ENCODE measurements at places on chromosomes 12 and 14. TPM values are rescaled to one million over a fixed set of nuclear protein-coding genes. Genes with fewer than 3 reads are reported as not detected.

DNA sequence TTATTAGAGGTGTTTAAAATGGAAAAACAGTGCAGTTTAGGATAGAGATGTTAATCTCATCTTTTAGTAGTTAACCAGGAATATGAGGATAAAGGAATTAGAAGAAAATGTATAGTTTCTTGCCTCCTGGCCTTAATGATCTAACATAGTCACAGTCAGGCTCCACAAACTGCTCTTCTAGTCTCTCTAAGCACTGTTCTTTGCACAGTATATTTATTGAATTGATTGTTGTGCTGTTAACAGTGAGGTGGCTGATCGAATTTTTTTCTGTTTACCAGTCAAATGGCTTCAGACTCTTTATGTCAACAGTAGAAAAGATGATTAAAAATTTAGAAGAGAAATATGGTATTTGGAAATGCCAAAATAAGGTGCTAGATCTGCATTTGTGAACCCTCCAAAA, 37.8 kb downstream of the ATF7IP start:
- no peaks in the 10 kb centered on the region for H3K36me3 ChIP-seq
- peak overlapping the region; percentile 5 for H3K27ac ChIP-seq
- DNase-seq, result no peak

DNA sequence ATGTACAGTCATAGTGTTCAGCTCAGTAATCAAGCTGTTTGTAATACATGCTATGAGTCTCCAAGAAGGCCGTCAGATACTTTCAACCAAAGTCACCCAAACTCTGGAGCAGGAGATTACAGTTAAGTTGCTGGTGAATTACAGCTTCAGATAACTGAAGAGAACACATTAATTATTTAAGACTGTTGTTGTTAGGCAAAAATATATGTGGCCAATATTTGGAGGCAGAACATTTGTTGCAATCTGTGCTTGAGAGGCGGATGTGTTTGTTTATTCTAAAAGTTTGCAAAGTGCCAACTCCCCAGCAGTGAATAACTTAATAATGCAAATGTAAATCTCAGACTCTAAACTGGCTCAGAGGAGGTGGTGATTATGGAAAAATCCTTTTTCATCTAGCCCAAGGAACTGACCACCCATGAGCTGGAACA, 300.7 kb upstream of the TBX3 start:
- H3K27me3 ChIP-seq, result no peaks in the 10 kb centered on the region
- H3K36me3 ChIP-seq, result no peaks in the 10 kb centered on the region
- H3K27ac ChIP-seq, result no peak overlapping the region
- no peak overlapping the region for H3K4me3 ChIP-seq
- no peaks in the 10 kb centered on the region for H3K4me1 ChIP-seq

GRCh38 chr12:132227118-132227517, 82.9 kb downstream of the NOC4L start:
- H3K4me1 ChIP-seq, result no peaks in the 10 kb centered on the region
- H3K27ac ChIP-seq, result no peak overlapping the region
- peak; percentile 47 for DNase-seq
- no peak overlapping the region for H3K4me3 ChIP-seq
- H3K36me3 ChIP-seq, result no peaks in the 10 kb centered on the region
- peaks cover 4% of the 10 kb centered on the region for H3K27me3 ChIP-seq

DNA sequence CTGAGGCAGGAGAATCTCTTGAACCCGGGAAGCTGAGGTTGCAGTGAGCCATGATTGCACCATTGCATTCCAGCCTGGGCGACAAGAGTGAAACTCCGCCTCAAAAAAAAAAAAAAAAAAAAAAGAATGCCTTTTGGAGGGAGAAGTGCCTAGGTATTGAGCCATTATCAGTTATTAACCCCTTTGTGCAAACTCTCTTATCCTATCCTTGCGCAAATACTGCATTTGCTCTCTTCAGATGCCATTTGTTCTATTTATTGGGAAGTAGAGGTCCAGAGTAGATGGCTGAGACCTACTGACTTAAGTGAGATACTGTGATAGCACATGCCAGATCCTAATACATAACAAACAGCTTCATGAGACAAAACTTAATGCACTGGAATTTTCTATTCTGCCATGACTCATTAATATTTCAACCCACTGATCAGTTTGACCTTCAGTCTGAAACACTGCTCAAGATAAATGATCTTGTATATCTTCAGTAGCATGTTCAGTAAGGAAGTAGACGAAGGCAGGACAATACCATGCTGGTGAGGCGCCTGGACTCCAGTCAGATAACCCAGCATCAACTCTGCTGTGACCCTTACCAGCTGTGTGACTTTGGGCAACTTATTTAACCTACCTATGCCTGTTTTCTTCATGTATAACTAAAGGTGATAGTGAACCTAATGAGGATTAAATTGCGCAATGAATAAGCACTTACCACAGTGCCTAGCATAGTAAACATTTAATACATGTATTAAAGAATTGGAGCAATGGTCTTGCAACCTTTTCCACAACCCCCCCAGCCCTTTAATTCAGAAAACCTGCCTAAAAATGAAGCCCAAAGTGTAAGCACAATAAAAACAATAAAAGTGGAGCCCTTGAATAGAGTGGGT, 5.7 kb upstream of the DNAAF2 start:
- no peak overlapping the region for H3K4me3 ChIP-seq
- no peaks in the 10 kb centered on the region for H3K27me3 ChIP-seq
- H3K27ac ChIP-seq, result peak overlapping the region; percentile 19
- peaks cover 47% of the 10 kb centered on the region for H3K4me1 ChIP-seq

DNA sequence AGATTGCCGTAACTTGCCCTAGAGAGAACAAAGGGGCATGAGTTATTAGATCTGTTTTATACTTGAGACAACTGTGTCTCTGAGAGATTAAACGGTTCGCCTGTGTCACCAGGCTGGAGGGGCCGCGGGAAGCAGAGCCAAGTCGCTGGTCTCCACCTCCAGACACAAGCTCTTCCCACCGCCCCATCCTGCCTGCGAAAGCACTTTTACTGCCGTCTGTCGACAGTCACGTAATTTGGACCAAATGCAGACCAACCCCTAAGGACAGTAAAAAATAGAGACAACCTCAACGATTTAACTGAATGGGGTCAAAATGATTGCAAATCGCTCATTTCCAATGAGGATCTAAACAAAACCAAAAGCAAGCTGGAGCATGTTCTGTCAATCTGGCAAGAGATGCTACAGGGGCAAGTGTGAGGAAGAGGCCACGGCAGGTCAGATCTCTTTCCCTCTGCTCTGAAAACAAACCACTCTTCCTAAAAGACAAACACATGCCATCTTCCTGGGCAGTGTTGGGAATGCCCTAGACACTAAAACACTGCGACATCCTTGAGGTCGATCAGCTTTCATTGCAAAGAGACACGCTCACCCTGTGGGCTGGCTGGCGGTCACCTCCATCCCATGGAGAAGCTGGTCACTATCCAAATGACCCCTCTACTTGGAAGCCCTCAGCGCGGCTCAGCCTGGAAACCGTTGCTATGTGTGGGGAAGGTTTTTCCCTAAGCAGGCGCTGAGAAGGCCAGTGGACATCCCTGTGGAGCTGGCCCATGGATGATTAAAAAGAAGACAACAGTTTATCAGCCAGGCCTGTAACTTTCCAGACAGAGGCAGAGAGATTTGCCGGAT, 17.1 kb downstream of the GSC start:
- no peaks in the 10 kb centered on the region for H3K27me3 ChIP-seq
- H3K36me3 ChIP-seq, result no peaks in the 10 kb centered on the region
- no peak overlapping the region for H3K4me3 ChIP-seq
- no peak overlapping the region for H3K27ac ChIP-seq

DNA sequence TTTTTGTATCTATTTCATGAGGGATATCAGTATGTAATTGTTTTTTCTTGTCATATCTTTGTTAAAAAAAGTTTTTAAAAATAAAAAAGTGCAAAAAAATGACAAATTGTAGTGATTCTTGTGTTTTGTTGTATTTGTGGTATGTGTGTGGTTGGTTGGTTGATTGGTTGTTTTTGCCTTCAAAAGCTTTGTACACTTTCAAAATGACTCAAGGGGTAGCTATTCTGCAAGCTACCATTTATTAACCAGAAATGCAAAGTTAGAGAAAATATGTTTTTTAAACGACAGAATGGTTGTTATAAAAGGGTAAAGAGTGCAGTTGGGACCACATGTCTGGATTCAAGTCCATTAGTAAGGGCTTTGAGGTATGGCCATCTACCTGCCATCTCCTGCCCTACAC, 119.3 kb downstream of the SLC35F4 start:
- no peak for DNase-seq
- peaks cover 5% of the 10 kb centered on the region for H3K4me1 ChIP-seq
- no peaks in the 10 kb centered on the region for H3K36me3 ChIP-seq
- no peak overlapping the region for H3K4me3 ChIP-seq
- no peaks in the 10 kb centered on the region for H3K27me3 ChIP-seq

DNA sequence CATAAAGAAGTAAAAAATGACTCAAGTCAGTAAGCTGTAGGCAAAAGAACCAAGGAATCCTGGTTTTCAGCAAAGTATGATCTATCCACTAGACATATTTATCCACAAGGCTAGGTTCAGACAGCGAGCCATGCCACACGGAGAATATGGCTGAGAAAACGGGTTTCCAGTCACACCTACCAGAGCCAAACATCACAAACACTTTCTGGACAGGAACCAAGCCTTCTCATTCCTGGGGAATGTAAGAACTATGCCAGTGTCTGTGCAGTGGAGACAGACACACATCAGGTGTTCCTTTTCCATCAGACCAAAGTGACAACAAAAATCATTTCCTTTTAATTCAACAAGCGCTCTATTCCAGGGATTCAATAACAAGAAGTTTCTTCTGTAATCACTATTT, 41.1 kb downstream of the AREL1 start:
- H3K27me3 ChIP-seq, result no peaks in the 10 kb centered on the region
- DNase-seq, result no peak
- no peaks in the 10 kb centered on the region for H3K4me1 ChIP-seq
- no peak overlapping the region for H3K4me3 ChIP-seq
- no peak overlapping the region for H3K27ac ChIP-seq
- H3K36me3 ChIP-seq, result peaks cover 34% of the 10 kb centered on the region

- H3K4me1 ChIP-seq, result no peaks in the 10 kb centered on the region
- no peak for DNase-seq
These were observed 94.4 kb downstream of the SCAF11 start for GRCh38 chr12:45895961-45896360.

GRCh38 chr12:71947645-71948105, 9.0 kb downstream of the TPH2 start:
- H3K27me3 ChIP-seq, result peaks cover 13% of the 10 kb centered on the region
- no peaks in the 10 kb centered on the region for H3K36me3 ChIP-seq
- no peaks in the 10 kb centered on the region for H3K4me1 ChIP-seq
- no peak overlapping the region for H3K27ac ChIP-seq
- no peak overlapping the region for H3K4me3 ChIP-seq

GRCh38 chr12:49489720-49490119, 49.1 kb upstream of the KCNH3 start:
- H3K27me3 ChIP-seq, result no peaks in the 10 kb centered on the region
- DNase-seq, result no peak
- H3K36me3 ChIP-seq, result no peaks in the 10 kb centered on the region
- H3K4me3 ChIP-seq, result no peak overlapping the region
- no peak overlapping the region for H3K27ac ChIP-seq

DNA sequence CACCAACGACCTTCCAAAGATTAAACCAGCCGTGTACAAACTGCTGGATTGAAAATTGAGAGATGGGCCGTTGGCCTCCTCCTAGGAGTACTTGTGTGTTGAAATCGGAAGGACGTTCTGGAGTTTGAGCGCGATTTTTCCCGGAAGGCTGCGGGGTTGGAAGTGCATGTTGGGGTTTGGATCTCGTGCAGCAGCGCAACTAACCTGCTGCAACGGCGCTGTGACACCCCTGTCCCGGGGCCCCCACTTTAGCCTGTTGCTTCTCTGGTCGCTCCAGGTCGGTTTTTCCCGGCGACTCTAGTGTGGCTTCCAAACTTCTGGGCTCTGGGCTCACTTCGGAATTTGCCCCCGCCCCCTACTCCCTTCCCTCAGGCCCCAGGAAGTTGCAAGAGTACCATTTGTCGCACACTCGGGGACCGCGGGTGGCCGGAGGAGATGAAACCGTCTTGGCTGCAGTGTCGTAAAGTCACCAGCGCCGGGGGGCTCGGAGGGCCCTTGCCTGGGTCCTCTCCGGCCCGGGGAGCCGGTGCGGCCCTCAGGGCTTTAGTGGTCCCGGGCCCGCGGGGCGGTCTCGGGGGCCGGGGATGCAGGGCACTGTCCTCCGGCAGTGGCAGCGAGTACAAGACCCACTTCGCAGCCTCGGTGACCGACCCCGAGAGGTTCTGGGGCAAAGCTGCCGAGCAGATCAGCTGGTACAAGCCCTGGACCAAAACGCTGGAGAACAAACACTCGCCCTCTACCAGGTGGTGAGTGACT, at the start of gene ACSS3:
Gene ACSS3 (plus strand): TSS at position 394 of the 756 bp plus-strand sequence. CDS start 42 bp downstream, at position 436.
- DNase-seq, result peak; percentile 20
- no peaks in the 10 kb centered on the region for H3K4me1 ChIP-seq
- H3K36me3 ChIP-seq, result no peaks in the 10 kb centered on the region
- H3K4me3 ChIP-seq, result peak within 1 kb of the TSS; percentile 36
- peak within 1 kb of the TSS; percentile 48 for H3K27ac ChIP-seq

GRCh38 chr14:49173765-49174373, 412.3 kb downstream of the RPS29 start:
- H3K36me3 ChIP-seq, result no peaks in the 10 kb centered on the region
- H3K4me3 ChIP-seq, result no peak overlapping the region
- H3K4me1 ChIP-seq, result no peaks in the 10 kb centered on the region
- H3K27ac ChIP-seq, result no peak overlapping the region
- H3K27me3 ChIP-seq, result no peaks in the 10 kb centered on the region

GRCh38 chr14:41662780-41663472, 56.2 kb downstream of the LRFN5 start:
- no peaks in the 10 kb centered on the region for H3K36me3 ChIP-seq
- no peak for DNase-seq
- H3K27ac ChIP-seq, result no peak overlapping the region
- H3K27me3 ChIP-seq, result no peaks in the 10 kb centered on the region

- peak overlapping the region; percentile 53 for H3K4me3 ChIP-seq
- peaks cover 5% of the 10 kb centered on the region for H3K4me1 ChIP-seq
- H3K27me3 ChIP-seq, result no peaks in the 10 kb centered on the region
- H3K27ac ChIP-seq, result peak overlapping the region; percentile 92
- peak; percentile 66 for DNase-seq
These were observed 685 bp upstream of the MYL6B start for GRCh38 chr12:56151672-56152131.

DNA sequence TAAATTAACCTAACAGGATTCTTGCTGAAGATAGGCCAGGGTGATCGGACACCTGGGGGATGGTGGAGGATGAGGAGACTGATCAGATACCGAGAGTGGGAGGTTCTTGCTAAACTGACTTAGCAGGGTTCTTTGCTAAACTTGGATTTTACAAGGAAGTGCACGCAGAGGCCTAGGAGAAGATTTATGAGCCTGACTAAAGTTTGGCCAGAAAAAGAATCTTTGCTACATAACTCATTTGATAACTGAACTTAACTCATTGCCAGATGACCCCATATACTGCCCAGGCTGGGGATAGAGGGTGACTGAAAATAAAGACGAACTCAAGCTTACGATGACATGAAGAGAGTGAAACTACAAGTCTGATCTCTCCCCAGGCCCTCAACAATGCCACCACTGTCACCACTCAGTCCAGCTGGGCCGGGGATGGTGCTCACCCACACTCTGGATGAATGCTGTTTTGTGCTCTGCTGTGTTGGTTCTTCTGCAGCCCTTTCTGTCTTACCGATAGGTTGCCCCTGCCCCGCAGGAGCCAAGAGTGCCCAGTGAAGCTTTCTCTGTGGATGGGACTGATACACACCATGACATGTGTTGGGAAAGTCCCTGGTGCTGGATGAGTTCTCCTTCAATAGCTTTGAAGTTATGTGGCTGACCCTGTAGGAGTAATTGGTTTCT, 29.0 kb downstream of the PPFIBP1 start:
- DNase-seq, result no peak
- peaks cover 16% of the 10 kb centered on the region for H3K4me1 ChIP-seq
- H3K27ac ChIP-seq, result no peak overlapping the region
- no peaks in the 10 kb centered on the region for H3K27me3 ChIP-seq
- no peak overlapping the region for H3K4me3 ChIP-seq
- H3K36me3 ChIP-seq, result no peaks in the 10 kb centered on the region

The IL26 gene
- not detected for total RNA-seq

The CLEC6A gene
- not detected for total RNA-seq

The SLC4A8 gene
- total RNA-seq, result 1.0 TPM

The CLEC4C gene
- total RNA-seq, result not detected

The NGB gene
- 0.37 TPM for total RNA-seq

The PRKD1 gene
- 5.2 TPM for total RNA-seq

The OLR1 gene
- 15.0 TPM for total RNA-seq

Measured in pancreas (tissue), 10 donors.